ENCODE measurements at places on chromosomes 16 and 17.
A peak's percentile ranks its signal among the peaks of the same experiment; 100 is the strongest.

GRCh38 chr17:82931699-82932517 is 92.1 kb upstream of the ZNF750 start:
- ATAC-seq: no peak

- no peak for ATAC-seq
These were observed 25.4 kb downstream of the CMTM3 start for GRCh38 chr16:66629856-66630255.

DNA sequence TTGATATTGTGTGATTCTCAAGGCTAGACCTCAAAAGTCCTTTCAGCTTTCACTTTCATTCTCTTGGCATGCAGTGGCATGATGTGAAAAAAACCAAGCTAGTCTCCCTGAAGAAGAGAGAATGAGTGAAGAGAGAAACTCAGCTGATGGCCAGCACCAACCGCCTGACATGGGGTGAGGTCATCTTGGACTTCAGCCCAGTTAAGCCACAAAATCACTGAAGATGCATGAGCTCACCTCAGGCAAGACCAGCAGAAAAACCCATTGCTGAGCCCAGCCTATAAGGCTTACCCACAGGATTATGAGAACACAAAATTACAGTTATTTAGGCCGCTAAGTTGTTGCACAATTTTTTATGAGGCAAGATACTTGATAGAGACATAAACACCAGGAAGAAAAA is 496.5 kb downstream of the TOX3 start:
- no peak for ATAC-seq

- ATAC-seq: peak; percentile 2
These were observed 329 bp downstream of the KPNB1 start for GRCh38 chr17:47649972-47650524.

DNA sequence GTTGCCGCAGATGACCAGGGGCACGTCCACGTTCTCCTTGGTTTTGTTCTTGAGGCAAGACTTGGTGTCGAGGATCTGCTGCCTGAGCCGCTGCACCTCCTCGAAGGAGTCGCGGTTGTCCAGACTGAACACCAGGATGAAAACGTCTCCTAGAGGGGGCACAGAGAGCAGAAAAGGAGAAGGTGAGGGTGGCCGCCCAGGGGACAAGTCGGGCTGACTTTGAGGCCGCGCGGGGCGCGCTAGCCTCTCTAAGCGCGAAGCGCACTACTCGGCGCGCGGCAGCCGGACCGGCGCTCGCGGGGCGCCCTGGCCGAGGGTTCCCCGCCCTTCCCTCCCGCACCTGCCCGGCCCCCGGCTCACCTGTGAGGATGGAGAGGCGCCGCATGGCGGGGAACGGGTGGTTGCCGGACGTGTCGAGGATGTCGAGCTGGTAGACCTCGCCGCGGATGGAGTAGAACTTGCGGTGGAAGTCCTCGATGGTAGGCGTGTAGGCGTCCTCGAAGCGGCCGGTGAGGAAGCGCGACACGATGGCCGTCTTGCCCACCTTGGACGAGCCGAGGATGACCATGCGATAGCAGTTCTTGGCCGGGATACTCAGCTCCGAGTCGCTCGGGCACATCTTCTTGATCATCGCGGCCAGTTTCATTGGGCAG is 533 bp downstream of the RASD1 start:
- ATAC-seq: no peak

DNA sequence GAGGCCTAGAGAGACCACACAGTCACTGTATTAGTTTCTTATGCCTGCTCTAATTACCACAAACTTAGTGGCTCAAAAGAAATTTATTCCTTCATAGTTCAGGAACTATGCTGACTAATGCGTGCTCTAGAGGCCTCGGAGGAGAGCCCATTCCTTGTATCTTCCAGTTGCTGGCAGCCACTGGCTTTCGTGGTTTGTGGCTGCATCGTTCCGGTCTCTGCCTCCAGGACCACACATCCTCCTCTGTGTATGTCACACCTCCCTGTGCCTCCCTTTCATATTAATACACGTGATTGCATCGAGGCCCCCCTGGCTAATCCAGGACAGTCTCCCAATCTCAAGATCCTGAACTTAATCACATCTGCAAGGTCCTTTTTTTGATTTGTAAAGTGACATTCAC is 16.9 kb upstream of the MYLK3 start:
- no peak for ATAC-seq

- no peak for ATAC-seq
These were observed 529 bp upstream of the SCN4A start for GRCh38 chr17:63973247-63973646.

GRCh38 chr17:11506635-11507034 is 91.6 kb upstream of the DNAH9 start:
- ATAC-seq: no peak

GRCh38 chr16:83686726-83687125 is 121.1 kb upstream of the HSBP1 start:
- ATAC-seq: no peak

GRCh38 chr17:33292201-33292980 is 704 bp downstream of the ASIC2 start:
- no peak for ATAC-seq

GRCh38 chr17:83177611-83178532 is 98.5 kb downstream of the METRNL start:
- ATAC-seq: no peak

DNA sequence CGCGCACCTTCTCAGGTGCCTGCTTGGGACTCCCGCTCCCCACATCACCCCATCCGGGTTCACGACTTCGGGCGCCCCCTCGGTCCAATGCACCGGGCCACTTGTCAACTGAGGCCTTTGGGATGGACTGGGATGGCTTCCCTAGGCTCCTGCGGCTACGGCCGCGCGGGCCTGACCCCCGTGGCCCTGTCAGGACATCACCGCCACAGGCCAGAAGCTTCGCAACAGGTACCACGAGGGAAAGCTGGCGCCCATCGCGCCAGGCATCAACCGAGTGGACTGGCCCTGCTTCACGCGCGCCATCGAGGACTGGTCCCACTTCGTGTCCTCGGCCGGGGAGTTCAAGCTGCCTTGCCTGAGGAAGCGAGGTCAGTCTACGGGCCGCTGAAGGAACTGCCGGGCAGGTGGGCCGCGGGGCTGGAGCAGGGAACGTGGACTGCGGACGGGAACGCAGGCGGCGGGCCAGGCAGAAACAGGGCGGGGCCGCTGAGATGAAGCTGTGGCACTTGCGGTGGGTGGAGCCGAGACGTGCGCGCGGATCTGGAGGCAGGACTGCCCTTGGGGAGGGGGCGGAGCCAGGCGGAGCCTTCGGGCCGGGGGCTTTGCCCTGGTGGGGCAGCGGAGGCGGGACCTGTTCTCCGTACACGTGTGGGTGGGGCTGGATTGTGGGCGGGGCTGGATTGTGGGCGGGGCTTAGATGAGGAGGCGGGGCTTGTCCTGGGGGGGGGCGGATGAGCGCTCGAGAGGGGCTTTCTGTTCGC is 13.7 kb upstream of the CNGB1 start:
- peak; percentile 97 for ATAC-seq

DNA sequence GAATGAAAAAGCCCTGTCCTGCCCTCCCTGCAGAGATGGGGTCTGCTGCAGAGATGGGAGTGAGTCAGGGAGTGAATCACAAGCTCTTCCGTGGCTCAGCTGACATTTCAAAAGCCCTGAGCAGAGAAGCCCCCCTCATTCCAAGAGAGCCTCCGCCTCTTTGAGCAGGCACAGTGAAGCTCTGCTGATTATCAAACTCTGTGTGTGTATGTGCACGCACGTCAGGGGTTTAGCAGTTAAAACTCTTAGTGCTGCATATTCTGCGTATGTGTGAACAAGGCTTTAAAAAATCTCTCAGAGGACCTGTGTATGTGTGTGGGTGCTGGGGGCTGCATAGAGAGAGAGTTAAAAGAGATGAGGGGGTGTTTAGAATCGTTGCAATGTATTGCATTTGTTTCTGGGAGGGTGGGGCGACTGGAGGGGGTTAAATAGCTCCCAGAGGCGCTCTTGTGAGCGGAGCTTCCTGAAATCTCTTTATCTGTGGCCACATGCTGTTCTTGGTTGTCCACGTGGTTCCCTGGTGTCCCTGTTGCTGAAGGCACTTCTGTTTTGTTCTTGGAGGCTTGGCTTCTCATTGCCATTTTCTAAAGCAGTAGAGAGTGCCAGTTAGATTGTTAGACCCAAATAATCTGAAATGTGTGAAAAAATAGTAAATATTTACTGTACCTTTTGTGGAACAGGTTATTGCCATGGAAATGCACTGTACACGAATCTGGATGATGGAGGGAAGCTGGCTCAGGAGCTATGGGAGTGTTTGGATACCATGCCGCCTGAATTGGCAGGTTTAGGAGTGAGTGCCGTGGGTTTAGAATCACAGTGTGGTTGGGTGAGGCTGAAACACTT is 116.6 kb downstream of the PRKCB start:
- ATAC-seq: peak; percentile 67

DNA sequence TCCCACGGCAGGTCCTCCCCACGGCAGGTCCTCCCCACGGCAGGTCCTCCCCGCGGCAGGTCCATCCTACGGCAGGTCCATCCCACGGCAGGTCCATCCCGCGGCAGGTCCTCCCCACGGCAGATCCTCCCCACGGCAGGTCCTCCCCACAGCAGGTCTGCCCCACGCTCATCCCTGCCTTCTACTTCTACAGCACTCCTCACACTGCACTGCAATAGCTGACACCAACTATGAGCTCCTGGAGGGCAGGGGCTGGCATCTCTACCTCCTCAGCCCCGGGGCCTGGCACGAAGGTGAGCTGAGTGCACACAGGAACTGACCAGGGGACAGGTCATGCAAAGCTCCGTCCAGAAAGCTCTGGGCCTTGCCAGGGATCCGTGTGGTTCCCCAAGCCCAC is 45.3 kb downstream of the RPH3AL start:
- ATAC-seq: no peak

- ATAC-seq: no peak
These were observed 520.4 kb downstream of the WWOX start for GRCh38 chr16:78619811-78620210.

DNA sequence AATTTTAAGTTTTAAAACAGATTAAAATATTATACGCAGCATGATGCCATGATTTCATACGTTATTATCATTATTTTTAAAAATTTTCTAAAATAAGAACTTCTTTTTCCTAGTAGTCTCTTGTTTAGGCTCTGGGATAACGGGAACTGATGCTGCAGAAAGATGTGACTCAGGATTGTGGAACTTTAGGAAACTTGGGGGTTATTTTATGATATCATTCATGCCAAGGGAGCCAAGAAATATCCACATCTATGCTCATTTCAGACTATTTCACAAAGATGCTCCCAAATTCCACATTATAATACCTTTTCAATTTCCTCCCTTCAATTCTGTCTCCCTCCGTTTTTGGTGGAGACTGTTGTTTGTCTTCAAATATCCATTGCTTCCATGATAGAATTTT is 236.4 kb downstream of the HS3ST3A1 start:
- no peak for ATAC-seq

DNA sequence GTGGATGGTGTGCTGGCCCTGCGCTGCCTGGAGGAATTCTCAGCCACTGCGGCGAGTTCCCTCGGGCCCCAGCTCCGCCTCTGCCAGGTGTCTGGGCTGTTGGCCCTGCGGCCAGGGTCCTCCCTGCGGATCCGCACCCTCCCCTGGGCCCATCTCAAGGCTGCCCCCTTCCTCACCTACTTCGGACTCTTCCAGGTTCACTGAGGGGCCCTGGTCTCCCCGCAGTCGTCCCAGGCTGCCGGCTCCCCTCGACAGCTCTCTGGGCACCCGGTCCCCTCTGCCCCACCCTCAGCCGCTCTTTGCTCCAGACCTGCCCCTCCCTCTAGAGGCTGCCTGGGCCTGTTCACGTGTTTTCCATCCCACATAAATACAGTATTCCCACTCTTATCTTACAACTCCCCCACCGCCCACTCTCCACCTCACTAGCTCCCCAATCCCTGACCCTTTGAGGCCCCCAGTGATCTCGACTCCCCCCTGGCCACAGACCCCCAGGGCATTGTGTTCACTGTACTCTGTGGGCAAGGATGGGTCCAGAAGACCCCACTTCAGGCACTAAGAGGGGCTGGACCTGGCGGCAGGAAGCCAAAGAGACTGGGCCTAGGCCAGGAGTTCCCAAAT is 1.3 kb upstream of the TNFSF13 start:
- no peak for ATAC-seq

DNA sequence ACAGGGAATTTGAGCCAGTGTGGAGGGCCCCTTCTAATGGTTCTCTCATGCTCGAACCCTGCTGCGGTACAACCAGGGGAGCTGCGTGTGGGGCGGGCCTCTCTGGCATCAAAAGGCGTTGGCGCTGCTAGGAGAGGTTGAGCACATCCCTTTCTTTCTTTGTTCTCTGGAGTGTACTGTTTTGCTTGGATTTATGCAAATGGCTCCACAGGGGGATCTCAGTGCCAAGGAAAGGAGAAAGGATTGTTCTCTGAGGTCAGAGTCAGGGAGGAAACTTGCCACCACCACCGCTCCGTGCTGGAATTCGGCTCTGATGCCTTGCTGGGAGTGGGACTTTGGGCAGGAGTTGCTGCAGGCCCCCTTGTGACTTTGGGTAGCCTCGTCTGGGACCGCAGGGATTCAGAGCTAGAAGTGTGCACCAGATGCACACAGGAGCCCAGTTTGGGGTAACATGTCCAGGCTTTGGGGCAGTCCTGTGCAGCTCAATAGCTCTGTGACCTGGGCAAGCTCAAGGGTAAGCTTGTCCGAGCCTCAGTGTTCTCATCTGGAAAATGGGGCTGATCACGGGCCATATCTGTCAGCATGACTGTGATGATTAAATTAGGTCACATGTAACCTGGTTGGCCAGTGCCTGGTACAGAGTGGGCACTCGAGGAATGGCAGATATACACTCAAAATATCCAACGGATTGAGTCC is 353.0 kb upstream of the EEF2KMT start:
- ATAC-seq: no peak

GRCh38 chr17:73697872-73698271 is 53.6 kb upstream of the SDK2 start:
- ATAC-seq: no peak

- no peak for ATAC-seq
These were observed 120.0 kb upstream of the GOT2 start for GRCh38 chr16:58853854-58854791.

DNA sequence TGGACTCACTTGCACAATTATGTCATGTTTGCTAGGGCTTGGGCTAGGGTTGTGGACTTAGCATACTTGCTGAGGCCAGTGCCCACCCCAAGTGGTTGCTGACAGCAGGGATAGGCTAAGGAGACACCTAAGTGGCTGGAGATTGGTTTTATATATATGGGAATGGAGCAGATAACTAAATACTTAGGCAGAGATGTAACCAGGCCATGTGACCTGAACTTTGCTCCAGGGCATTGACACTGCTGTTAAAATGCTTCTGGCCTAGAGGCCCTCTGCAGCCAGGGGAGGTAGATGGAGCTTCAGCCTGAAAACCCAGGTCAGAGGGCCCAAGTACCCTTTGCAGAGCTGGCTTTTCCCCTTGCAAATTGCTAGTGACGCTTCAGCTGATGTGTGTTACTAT is 1.4 kb upstream of the ITGB3 start:
- no peak for ATAC-seq

DNA sequence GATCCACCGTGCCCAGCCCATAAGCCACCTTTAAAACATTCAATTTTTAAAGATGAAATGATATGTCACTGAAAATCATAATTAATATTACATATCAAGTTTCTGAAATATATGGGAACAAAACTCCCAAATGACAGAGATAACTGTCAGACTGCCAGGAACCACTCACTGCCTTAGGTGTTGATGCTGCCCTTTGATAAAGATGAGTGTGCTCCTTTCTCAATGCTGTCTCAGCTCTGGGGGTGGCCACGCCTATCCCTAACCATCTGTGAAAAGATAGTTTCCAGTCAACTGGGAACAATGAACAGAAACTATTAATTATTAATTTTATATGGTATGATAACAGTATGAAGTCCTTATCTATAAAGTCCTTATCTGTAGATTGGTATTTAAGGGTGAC is 177.7 kb downstream of the MYO1D start:
- no peak for ATAC-seq
